ENCODE measurements at places on chromosomes 6 and 20.
A peak's percentile ranks its signal among the peaks of the same experiment; 100 is the strongest.

- peaks cover 29% of the 10 kb centered on the region for H3K4me1 ChIP-seq
- DNase-seq = no peak
- H3K27ac ChIP-seq = no peak overlapping the region
These were observed 7.9 kb downstream of the RMND1 start for GRCh38 chr6:151443911-151444621.

- H3K27me3 ChIP-seq = no peaks in the 10 kb centered on the region
- peaks cover 19% of the 10 kb centered on the region for H3K4me1 ChIP-seq
- no peak for DNase-seq
- peak overlapping the region; percentile 60 for H3K27ac ChIP-seq
- peak overlapping the region; percentile 82 for H3K4me3 ChIP-seq
These were observed 1.1 kb upstream of the LSM14B start for GRCh38 chr20:62120990-62121775.

DNA sequence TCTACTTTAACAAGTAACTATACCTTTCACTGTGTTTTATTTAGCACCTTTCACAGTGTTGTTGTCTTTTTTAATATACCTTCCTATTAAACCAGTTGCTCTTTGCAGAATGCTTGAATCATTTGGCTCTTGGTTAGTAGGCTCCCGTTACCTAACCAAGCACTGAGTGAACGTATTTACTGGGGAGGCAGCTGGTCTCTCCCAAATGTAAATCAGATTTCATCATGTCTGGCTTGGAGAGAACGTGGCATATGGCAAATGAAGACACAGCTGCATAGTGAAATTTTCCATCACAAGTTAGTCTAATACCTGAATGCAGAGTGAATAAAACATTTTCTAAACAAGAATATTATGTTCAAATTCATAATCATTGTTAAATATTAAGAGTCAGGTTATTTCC, 12.4 kb downstream of the HTR1E start:
- H3K36me3 ChIP-seq = no peaks in the 10 kb centered on the region
- H3K4me3 ChIP-seq = no peak overlapping the region
- H3K27ac ChIP-seq = no peak overlapping the region
- DNase-seq = no peak
- no peaks in the 10 kb centered on the region for H3K27me3 ChIP-seq
- no peaks in the 10 kb centered on the region for H3K4me1 ChIP-seq

DNA sequence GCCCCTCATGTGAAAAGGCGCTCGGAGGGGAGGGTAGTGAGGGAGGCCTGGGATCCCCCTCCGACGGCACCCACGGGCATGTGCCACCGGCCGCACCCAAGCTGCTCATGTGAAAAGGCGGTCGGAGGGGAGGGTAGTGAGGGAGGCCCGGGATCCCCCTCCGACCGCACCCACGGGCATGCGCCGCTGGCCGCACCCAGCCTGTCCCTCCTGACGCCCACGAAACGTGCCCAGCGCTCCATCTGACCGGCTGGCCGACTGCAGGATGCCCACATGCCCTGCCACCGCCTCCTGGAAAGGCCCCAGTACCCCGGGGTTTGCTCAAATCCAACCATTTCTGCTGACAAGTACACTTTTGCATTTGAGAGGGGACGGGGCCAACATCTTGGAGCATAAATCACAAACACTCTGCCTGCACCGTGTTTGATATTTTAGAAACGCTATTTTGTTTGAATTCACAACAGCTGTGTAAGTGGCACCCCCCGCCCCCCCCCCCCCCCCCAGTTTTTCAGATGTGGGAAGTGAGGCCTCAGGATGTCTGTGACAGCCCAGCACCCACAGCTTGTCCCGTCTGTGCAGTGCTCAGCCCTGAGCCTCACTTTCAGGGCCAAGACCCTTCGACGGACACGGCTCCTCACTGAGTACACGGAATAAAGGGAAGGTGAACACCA, 34.1 kb downstream of the SLC2A4RG start:
- no peak for DNase-seq
- no peaks in the 10 kb centered on the region for H3K36me3 ChIP-seq
- no peak overlapping the region for H3K27ac ChIP-seq
- no peaks in the 10 kb centered on the region for H3K4me1 ChIP-seq

DNA sequence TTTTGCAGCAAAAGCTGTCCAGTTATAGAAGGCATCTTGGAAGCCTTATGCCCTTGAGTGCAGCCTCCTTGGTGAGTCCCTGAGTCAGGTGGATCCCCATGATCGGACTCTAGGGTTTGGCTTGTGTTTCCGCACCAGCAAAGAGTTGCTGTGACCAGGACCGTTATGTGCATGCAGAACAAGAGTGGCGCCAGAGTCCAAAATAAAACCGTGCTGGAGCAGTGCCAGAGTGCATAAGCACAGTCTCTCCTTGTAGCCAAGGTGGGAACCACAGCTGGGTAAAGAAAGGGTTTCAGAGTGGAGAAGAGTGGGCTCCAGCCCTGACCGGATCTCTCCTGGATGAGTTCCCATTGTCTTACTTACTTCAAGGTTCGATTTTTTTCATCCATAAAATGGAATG, 58.6 kb downstream of the FOXA2 start:
- no peak overlapping the region for H3K4me3 ChIP-seq
- DNase-seq = no peak
- H3K4me1 ChIP-seq = peaks cover 46% of the 10 kb centered on the region
- no peak overlapping the region for H3K27ac ChIP-seq

GRCh38 chr20:60238992-60239660, 280.9 kb downstream of the CDH26 start:
- H3K27me3 ChIP-seq = peaks cover 3% of the 10 kb centered on the region
- H3K27ac ChIP-seq = no peak overlapping the region
- no peaks in the 10 kb centered on the region for H3K36me3 ChIP-seq

- no peak overlapping the region for H3K4me3 ChIP-seq
- no peaks in the 10 kb centered on the region for H3K36me3 ChIP-seq
- no peak for DNase-seq
- no peak overlapping the region for H3K27ac ChIP-seq
- no peaks in the 10 kb centered on the region for H3K27me3 ChIP-seq
These were observed 2.6 kb downstream of the CST4 start for GRCh38 chr20:23686046-23686750.

GRCh38 chr20:60888771-60889170, 363.3 kb upstream of the CDH4 start:
- no peaks in the 10 kb centered on the region for H3K36me3 ChIP-seq
- H3K4me3 ChIP-seq = no peak overlapping the region
- no peaks in the 10 kb centered on the region for H3K4me1 ChIP-seq
